ENCODE measurements at places on chromosomes 16 and 17.
A peak's percentile ranks its signal among the peaks of the same experiment; 100 is the strongest.

DNA sequence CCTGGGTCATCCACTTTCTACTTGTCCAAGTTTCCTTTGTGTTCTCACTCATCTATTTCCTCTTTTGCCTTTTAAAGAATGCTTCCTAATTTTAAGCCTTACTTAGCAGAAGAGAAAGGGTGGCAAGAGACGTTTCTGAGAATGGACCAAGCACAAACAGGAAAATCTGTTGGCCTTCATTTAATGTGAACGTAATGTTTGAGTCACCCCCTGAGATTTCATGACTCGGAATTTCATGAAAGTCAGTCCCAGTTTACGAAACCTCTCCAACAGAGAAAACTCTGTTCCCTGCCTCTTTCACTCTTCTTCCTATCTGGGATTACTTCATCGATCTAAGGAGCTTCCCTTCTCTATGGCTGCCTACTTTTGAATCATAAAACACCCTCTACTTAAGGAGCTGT lies at the start of gene CD300E:
Gene CD300E, minus strand, starts transcription at position 46 of the 401 bp plus-strand sequence. CDS start 117 bp downstream, outside the sequence.
- no peak for DNase-seq

GRCh38 chr16:88638323-88639230 lies at the start of gene IL17C:
IL17C (plus strand) TSS chr16:88638572; CDS start chr16:88638642, 70 bp downstream.
- no peak for DNase-seq

GRCh38 chr17:48048384-48049126 lies 396 bp downstream of the NFE2L1 start:
- peak; percentile 62 for DNase-seq

DNA sequence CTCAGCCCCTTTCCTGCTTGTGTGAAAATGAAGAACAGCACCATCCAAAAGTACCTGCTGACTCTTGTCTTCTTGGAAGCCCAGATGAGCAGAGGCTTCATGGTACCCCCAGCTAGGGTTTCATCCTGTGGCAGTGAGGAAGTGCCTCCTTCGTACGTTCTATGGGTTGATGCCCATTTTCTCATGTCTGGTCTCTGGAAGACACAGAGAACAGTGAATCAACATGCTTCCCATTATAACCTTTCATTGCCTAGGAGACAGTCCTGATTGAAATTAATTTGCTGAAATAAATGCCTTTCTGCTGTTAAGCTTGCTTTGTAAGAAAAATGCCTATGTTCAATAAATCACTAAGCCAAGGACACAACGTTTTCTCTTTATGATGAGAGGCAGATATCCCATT lies 36.5 kb downstream of the RCVRN start:
- DNase-seq = no peak

DNA sequence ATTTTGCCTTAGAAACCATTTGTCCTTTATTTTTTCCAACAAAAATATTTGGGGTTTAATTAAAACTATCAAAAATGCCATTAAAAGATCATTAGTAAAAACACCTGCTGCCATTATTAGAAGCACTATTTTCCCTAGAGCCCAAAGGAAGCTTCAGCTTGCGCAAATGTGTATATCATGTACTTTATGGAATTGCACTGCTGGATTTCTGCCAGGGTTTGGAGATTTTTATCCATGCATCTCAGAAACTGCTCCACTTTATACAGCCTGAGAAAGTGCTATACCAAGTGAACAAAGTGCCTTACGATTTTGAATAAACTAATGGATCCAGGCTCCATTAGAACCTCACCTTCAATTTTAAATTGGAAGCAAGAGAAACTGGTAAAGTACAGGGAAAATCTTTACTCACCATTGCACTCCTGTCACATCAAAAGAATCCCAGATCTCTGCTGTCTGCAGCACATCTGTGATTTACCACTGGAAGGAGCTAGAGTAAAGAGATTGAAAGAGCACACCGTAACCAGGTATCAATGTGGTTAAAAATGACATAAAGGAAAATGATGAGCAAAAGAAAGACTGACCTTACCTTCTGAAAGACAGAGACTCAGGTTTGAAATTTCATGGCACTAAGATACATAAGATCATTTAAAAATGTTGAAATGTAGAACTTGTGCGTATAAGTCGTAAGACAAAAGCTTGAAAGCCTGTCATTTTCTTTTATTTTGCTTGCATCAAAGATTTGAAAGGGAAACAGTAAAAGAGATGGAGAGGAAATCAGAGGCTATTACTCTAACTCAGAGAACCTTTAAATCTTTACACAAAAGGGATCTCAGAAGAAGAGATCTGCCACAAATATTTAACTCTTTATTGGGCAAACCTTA lies 678.1 kb upstream of the GOT2 start:
- no peak for DNase-seq

DNA sequence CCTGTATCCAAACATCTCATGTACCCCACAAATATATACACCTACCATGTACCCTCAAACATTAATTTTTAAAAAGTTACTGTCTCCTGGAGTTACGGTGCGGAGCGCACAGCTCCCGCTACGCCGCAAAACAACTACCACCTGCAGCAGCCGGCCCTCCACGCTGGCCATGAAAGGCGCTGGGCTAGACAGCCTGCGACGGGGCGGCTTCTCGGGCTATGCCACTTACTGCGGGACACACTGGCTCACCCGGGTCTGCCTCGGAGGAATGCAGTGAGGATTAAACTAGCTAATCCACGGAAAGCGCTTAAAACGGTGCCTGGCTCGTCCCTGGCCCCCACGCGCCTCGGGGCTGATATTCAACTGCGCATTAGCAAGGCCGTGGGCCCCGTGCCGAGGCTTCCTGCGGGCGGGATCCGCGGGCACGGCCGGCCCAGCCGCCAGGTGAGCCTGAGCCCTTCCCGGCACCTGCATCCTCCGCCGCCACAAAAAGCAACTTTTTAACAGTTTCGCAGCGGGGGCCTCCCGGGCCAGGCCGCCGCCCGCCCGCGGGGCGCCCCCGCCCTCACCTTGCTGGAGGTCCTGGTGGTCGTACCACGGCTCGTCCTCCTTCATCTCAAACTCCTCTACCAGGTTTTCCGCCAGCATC lies 633 bp downstream of the CDR2 start:
- DNase-seq = no peak

DNA sequence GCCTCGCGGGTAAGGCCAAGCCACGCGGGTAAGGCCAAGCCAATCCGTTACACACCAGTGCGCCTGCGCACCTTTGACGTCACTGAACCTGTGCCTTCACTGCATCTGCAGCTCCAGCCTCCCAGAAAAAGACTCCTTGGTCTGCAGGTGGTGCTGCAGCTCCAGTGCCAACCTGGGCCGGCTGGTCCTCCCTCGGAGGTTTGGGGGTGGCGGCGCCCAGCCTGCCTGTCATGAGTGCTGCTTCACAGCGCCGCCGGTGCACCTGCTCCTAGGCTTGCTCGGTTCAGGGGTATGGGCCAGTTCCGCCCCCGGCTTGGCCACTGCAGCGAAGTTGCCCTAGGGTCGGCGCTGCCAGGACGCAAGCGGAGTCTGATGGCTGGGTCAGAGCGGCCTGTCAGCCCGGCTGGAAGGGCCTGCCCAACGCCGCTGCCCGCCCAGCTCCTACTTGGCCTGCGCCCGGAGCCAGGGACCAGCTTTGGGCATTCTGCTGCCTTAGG lies 146.6 kb downstream of the USP22 start:
- no peak for DNase-seq

GRCh38 chr16:11642765-11643116 lies 25.5 kb upstream of the SNN start:
- DNase-seq = no peak
